ENCODE measurements at places on chromosomes 12 and 14.

DNA sequence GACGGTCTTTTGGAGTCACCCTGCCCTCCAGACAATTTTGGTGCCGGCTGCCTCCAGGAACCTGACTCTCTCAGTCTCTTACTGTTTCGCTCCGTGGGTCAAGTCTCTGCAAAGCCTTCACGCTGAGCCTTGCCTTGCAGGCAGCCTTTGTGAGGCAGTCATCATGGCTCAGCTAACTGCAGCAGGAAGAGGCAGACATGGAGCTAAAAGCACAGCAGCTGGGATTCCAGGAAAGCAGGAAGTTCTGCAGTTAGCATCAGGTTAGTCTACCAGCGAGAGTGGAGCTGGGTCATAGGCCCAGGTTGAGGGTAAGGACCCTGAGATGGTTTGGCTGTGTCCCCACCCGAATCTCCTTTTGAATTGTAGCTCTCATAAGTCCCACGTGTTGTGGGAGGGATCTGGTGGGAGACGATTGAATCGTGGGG lies 305.4 kb downstream of the PCNX1 start:
- no peak for DNase-seq

GRCh38 chr14:86852530-86852929 lies 1140.5 kb downstream of the GALC start:
- no peak for DNase-seq

GRCh38 chr12:31578632-31579031 lies 12.3 kb downstream of the DENND5B start:
- DNase-seq: no peak

DNA sequence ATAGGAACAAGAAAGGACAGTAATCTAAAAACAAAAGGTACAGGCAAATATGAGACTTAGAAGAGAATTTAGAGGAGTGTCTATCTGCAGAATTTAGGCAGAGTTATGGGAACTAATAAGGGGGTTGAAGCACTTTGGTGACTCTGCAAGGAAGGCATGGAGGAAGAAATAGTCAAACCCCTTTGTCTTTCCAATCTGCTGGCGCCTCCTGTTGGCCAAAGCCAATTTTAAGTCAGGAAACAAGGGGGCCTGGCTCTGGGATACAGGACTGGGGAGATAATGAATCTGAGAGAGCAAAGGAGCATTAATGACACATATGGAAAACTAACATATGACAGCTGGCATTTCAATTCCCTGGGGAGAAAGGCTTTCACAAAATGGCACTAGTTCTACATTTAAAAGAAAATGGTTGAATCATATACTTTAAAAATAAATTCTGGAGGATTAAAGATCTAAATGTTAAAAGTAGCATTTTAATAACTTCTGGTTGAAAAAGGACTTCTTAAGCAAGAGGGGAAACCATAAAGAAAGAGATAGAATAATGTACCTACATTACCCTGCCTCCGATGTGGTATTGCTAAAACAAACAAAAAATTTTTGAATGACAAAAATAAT lies 48.5 kb upstream of the CSRP2 start:
- DNase-seq: no peak

GRCh38 chr12:47767216-47767724 lies 5.8 kb upstream of the SLC48A1 start:
- DNase-seq: no peak

DNA sequence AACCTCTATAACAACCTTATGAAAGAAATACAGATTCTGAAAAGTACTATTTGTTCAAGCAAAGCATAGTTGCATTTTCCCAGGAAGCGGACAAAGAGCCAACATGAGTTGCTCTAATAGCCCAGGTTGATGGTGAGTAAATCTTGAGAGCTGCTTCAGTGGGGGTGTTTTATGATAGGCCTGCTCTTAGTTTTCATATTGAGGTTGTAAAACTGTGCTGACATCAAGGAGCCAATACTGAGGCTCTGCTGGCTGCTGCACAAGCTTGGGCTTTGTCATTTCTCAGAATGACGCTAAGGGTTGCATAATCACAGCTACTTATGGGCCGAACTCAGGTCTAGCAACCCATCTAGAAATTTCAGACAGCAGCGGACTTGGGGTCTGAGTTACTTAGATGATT lies 11.5 kb downstream of the TBC1D30 start:
- DNase-seq: no peak

- DNase-seq: no peak
Observed at GRCh38 chr12:52266514-52266913, 7.9 kb upstream of the KRT86 start.

DNA sequence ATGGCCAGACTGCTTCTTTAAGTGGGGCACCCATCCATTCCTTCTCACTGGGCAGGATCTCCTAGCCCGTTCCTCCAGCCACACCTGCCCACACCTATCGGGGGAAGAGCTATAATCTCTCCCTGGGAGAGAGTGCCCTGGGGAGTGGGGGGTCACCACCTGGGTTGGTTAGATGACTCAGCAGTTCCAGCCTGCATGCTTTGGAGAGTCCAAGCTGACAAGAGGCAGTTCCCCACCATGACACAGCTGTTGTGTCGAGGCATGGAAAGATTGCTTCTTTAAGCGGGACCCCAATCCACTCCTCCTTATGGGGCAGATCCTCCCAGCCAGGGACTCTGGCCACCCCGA lies 52.6 kb upstream of the PPFIA2 start:
- DNase-seq: no peak

- DNase-seq: no peak
Observed at GRCh38 chr14:83312511-83312910, 1778.9 kb upstream of the SEL1L start.

GRCh38 chr12:109069307-109070271 lies 17.2 kb downstream of the USP30 start:
- DNase-seq: no peak

GRCh38 chr12:4169531-4169930 lies 104.0 kb upstream of the CCND2 start:
- DNase-seq: no peak

DNA sequence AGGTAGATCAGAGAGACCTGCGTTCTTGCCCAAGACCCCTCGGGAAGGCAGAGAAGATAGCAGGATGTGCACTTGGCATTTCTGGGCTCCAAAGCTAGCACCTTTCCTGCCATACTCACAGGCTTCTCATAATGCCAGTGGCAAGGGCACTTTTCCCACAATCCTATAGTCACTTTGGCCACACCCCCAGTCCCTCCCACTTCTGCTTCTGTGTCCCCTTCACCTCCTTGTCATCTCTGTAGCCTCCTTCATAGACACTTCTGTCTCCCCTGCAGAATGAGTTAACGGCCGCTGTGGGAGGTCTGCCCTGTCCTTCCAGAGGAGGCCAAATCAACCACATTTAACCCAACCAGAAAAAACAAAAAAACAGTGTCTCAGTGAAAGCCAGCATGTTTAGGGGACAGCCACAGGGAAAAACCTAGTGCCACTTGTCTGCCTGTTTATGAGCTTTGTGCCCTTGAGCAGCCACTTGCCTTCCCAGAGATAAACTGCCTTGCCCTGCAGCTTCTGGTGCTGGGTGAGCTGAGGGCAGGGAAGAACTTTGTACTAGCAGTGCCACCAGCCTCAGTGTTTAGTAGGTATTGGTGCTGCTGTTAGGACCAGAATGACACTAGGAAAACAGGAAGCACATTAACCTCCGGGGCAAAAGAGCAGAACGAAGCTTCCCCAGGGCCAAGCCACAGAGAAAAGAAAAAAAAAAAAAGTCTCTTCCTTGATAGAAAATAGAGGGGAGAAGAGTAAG lies 193.0 kb upstream of the PWP1 start:
- no peak for DNase-seq

DNA sequence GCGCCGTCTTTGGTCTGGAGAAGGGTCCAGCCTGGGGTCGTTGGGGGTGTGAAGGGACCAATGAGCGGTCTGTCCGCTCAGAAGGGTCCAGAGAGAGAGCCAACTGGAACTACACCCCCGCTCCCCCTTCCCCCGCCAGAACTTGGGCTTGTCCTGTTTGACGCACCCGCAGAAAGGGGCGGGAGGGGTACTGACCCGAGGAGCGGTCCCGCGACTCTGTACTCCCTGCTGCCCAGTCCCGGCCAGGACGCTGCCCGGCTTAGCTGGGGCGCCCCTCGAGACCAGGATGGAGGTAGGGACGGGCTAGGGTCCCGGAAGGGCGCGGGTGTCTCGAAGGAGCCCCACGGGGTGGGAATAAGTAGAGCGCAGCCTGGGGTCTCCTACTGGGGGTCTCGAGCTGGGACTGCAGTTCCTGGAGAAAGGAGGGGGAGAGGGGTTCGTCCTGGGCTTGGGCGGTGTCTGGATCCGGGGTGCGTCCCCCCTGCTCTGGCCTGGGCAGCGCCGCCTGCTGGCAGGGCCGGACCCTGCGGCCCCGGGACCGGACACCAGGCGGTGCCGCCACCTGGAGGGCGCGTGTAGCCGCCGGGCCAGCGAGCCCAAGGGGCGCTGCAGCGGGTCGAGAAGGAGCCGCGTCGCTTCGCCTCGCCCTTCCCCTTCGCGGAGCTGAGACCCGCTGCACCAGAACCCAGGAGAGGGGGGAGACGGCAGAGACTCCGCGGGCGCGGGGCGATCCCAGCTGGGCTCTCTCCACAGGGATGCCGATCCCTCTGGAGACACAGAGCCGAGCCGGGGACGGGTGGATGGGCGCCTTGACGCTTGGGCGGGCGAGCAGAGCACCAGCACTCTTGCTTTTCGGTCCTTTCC lies 3.8 kb upstream of the CACNB3 start:
- no peak for DNase-seq

- DNase-seq: no peak
Observed at GRCh38 chr12:52662093-52662917, 10.3 kb upstream of the KRT2 start.

- DNase-seq: no peak
Observed at GRCh38 chr14:94045101-94045500, 19.0 kb downstream of the OTUB2 start.

DNA sequence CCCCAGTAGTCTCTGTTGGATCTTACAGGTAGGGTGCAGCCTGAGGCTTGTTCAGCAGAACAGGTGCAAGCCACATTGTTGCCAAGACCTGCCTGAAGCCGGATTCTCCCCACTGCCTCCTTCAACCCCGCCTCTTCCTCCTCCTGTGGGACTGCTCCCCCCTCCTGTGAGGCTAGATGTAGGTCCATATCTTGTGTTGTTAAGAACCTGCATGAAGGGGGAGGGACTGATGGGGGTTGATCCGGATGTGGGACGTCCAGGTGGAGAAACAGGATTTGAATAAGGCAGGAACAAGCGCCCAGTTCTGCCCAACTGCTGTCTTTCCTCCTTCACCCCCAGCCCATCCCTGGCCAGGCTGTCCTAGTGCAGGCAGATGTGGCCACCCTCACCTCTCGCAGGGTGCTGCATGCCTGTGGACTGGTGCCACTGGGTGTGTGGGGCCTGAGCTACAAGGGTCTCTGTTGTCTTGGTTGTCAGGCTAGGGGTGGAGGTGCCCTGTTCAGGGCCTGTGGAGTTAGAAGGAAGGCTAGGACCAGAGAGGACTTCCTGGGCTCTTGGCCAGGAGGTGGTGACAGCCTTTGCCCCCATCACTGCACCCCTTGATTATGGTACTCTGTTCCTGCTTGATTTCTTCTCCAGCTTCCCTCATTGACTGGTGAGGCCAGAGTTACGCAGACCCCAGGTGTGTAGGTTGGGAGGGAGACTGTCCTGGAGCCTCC lies 1.4 kb downstream of the NR4A1 start:
- no peak for DNase-seq

GRCh38 chr14:76887191-76887590 lies 61.0 kb downstream of the LRRC74A start:
- DNase-seq: no peak

DNA sequence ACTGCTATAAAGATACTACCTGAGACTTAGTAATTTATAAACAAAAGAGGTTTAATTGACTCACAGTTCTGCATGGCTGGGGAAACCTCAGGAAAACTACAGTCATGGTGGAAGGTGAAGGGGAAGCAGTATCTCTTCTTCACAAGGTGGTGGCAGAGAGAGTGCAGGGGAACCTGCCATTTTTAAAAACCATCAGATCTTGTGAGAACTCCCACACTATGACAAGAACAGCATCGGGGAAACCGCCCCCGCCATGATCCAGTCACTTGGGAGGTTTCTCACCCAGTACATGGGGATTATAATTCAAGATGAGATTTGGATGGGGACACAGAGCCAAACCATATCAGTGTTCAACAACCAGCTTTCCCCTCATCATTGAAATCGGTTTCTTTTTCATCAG lies 49.9 kb downstream of the AEBP2 start:
- no peak for DNase-seq

DNA sequence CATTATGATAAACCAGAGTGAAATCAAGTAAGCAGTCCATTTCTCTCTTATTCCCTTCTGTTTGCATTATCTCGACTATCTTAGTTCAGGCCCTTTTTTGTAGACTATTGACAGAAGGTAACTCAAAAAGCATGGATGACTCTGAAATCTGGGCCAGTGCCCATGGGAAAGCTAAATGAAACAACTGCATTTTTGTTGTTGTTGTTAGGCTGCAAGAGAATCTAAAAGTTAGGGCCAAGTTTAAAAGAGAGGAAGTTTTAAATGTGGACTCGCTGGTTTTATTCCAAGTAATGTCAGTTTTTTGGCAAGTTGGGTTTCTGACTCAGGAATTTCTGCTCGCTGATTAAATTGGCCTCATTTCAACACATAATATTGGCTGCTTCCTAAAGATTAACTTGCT lies 201.1 kb downstream of the PIK3C2G start:
- no peak for DNase-seq

DNA sequence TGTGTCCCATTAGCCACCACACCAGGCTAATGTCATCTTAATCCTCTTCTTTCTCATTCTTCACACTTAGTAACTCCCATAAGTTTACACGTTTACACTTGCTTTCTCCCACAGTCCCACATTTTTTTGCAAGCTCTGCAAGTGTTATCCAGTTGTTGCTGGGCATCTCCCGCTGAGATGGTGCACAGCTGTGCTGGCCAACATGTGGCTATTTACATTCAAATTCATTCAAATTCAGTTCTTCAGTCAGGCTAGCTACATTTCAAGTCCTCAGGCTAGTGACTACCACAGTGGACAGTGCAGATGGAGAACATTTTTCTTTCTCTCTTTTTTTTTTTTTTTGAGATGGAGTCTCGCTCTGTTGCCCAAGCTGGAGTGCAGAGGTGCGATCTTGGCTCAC lies 9.8 kb upstream of the TEAD4 start:
- no peak for DNase-seq

DNA sequence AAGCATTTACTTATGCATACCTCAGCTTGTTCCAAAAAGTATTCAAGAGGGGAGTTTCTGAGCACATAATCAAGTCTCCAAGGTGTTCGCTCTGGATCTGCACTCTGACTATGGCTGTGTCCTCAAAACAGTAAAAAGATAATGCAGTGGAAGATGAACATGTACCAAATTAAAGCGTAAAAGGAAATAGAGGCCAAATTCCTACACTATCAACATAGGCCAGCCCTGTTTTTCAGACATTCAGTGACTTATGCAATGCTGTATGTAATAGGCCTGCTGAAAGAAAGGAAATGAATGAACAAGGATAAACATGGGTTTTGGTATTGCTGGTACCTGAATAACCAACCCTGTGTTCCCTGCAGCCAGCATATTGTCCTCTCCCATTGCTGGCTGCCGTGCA lies 115.7 kb downstream of the SAMD4A start:
- no peak for DNase-seq
